ENCODE measurements at places on chromosomes 2 and 18.

DNA sequence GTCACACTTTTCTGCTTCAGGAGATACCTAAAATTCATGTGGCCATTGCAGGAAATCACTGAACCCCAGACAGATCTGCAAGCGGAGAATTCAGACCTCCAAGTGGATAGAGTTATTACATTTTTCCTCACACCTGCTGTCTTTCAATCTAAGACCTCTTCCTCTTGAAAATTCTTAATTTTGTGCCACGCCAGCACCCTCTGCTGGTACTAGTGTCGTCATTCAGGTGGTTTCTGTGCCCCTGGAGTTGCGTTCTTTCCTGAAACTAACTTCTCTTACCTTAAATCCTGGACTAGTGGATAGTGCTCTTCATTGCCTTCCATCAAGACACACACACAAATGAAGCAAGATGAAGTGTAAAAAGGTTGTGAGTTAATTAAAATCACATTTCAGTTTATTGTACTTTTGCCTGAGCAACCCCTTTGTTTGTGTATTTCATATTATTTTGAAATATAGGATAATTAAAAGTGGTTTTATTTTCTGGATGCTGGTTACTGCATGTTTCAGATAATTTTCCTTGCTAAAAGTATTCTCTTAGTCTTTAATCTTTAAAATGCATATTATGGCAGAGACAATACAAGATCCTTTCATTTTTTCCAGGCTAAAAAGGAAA, 1.6 kb upstream of the DNER start:
- no peak for DNase-seq

GRCh38 chr18:420661-421246, 79.7 kb downstream of the COLEC12 start:
- DNase-seq: no peak

GRCh38 chr2:71528131-71528591, 74.8 kb downstream of the DYSF start:
- DNase-seq: no peak

DNA sequence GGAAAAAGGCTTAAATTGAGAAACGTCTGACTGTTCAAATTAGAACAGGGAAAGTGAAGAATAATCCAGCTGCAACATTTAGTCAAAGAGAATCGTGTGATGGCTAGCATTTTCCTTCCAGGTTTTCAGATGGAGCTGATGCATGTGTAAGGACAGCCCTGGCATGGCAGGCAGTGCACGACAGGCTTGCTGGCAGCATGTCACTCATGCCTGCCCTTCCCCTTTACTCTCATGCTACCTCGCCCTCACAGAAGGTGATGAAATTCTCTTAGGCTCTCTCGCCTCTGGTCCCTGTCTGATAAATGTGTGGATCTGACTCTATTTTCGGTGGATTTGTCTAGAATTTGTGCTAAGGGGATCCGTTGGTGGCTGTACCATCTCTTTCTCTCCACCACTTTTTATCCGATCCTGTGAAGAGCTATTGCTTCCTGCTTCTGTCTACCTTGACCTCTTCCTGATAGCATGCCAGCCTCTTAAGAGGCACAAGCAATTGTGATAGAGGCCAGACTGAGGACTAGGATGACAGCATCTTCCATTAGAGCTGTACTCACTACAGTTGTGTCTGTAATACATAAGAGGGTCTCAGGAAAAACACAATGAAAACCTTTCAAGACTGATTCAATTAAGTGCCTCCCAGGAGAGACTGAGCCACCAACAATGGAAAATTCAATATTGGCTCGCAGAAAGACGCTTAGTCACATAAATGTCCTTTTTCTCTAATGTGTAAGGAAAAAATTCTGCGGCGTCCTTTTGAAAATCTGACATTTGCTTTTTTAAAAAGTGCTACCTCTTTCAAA, 65.6 kb upstream of the NOSTRIN start:
- no peak for DNase-seq
